ENCODE measurements at places on chromosomes 3 and 15.

GRCh38 chr15:82043130-82043673 lies 2.6 kb downstream of the MEX3B start:
- no peaks in the 10 kb centered on the region for H3K27me3 ChIP-seq
- no peak overlapping the region for H3K4me3 ChIP-seq
- peaks cover 18% of the 10 kb centered on the region for H3K4me1 ChIP-seq
- H3K27ac ChIP-seq, result no peak overlapping the region

GRCh38 chr3:151101270-151101969 lies 16.0 kb downstream of the MED12L start:
- H3K27me3 ChIP-seq, result no peaks in the 10 kb centered on the region
- no peak overlapping the region for H3K27ac ChIP-seq
- H3K36me3 ChIP-seq, result no peaks in the 10 kb centered on the region

- H3K27ac ChIP-seq, result no peak overlapping the region
- H3K4me1 ChIP-seq, result peaks cover 12% of the 10 kb centered on the region
- H3K36me3 ChIP-seq, result no peaks in the 10 kb centered on the region
- no peak for DNase-seq
- no peaks in the 10 kb centered on the region for H3K27me3 ChIP-seq
Observed at GRCh38 chr15:52727815-52728214, 48.6 kb upstream of the ATOSA start.

GRCh38 chr3:187919048-187919447 lies 173.8 kb upstream of the BCL6 start:
- DNase-seq, result no peak
- H3K36me3 ChIP-seq, result no peaks in the 10 kb centered on the region
- peaks cover 4% of the 10 kb centered on the region for H3K4me1 ChIP-seq
- no peak overlapping the region for H3K4me3 ChIP-seq

DNA sequence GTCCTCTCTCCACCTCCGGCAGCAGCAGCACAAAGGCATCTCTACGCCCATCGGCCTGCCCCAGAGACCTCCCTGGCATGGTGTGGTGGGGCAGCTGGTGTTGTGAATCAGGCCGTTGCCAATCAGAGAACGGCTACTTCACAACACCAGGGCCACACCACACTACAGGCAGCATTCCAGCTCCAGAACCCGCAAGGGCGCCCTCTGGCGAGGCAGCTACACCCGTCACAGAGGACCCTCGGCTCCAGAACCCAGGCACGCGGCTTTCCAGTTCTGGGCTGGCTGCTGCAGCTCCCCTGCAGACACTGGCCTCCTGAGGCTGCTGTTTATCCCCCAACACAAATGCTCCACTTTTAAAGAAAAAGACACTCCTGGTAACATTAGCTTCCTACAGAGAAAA lies 127.5 kb upstream of the TOPAZ1 start:
- no peaks in the 10 kb centered on the region for H3K27me3 ChIP-seq
- no peak overlapping the region for H3K27ac ChIP-seq

- H3K36me3 ChIP-seq, result no peaks in the 10 kb centered on the region
- no peaks in the 10 kb centered on the region for H3K27me3 ChIP-seq
- H3K4me1 ChIP-seq, result no peaks in the 10 kb centered on the region
- H3K4me3 ChIP-seq, result no peak overlapping the region
Observed at GRCh38 chr3:16147220-16147994, 27.1 kb upstream of the GALNT15 start.

GRCh38 chr3:27859821-27860220 lies 137.7 kb upstream of the EOMES start:
- no peak for DNase-seq
- H3K4me1 ChIP-seq, result no peaks in the 10 kb centered on the region
- H3K27ac ChIP-seq, result no peak overlapping the region
- no peaks in the 10 kb centered on the region for H3K36me3 ChIP-seq
- no peak overlapping the region for H3K4me3 ChIP-seq

GRCh38 chr3:17320266-17320665 lies 422.2 kb downstream of the TBC1D5 start:
- no peak for DNase-seq
- no peak overlapping the region for H3K4me3 ChIP-seq
- H3K27me3 ChIP-seq, result no peaks in the 10 kb centered on the region
- no peak overlapping the region for H3K27ac ChIP-seq
- no peaks in the 10 kb centered on the region for H3K36me3 ChIP-seq
- no peaks in the 10 kb centered on the region for H3K4me1 ChIP-seq

DNA sequence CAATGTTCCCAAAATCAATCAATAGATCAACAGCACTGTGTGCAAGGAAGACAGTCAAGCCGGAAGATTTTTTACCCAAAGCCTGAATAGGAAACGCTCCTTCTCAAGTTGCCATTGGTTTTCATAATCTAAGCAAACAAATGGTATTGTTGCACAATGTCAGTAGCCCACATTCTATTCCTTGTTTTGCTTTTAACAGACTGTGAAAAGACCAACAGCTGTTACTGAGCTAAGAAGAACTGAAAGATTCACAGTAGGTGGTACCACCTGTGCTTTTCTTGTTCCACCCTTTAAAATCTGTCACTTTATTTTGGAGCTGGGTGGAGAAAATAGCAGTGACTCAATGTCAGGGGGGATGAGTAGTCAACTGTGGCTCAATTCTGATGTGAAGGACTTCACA lies 357.5 kb upstream of the CADM2 start:
- no peaks in the 10 kb centered on the region for H3K36me3 ChIP-seq
- no peaks in the 10 kb centered on the region for H3K4me1 ChIP-seq
- H3K4me3 ChIP-seq, result no peak overlapping the region
- no peak overlapping the region for H3K27ac ChIP-seq

GRCh38 chr3:81443958-81444357 lies 317.5 kb downstream of the GBE1 start:
- DNase-seq, result no peak
- H3K4me3 ChIP-seq, result no peak overlapping the region
- no peaks in the 10 kb centered on the region for H3K27me3 ChIP-seq
- no peaks in the 10 kb centered on the region for H3K36me3 ChIP-seq

DNA sequence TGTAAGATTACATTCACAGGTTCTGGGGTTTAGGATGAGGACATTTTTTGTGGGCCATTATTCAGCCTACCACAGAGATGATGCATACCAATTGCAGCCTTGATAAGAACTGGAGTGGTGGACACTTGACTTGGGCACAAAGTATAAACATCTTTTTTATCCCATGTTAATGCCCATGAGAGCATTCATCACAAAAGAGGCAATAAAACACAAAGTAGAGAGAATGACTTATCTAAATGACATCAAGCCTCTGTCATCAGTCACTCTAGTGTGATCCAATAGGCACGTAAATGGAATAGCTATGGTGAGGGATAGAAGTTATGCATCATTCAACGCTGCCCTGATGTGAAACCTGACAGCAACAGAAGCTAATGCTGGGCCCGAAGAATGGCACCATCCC lies 25.8 kb downstream of the VEPH1 start:
- H3K27me3 ChIP-seq, result no peaks in the 10 kb centered on the region
- no peak for DNase-seq
- no peak overlapping the region for H3K27ac ChIP-seq
- no peaks in the 10 kb centered on the region for H3K36me3 ChIP-seq
- H3K4me3 ChIP-seq, result no peak overlapping the region

GRCh38 chr3:52490939-52491526 lies 4.1 kb upstream of the STAB1 start:
- H3K36me3 ChIP-seq, result peaks cover 4% of the 10 kb centered on the region
- H3K27me3 ChIP-seq, result no peaks in the 10 kb centered on the region
- no peak for DNase-seq
- no peaks in the 10 kb centered on the region for H3K4me1 ChIP-seq

GRCh38 chr15:57418635-57419034 lies 42.3 kb downstream of the CGNL1 start:
- DNase-seq, result no peak
- H3K27me3 ChIP-seq, result no peaks in the 10 kb centered on the region
- H3K4me1 ChIP-seq, result peaks cover 12% of the 10 kb centered on the region

GRCh38 chr3:143935678-143936077 lies 35.9 kb upstream of the DIPK2A start:
- no peaks in the 10 kb centered on the region for H3K4me1 ChIP-seq
- H3K27ac ChIP-seq, result no peak overlapping the region
- H3K4me3 ChIP-seq, result no peak overlapping the region
- no peaks in the 10 kb centered on the region for H3K36me3 ChIP-seq
- no peak for DNase-seq

GRCh38 chr3:185382154-185382553 lies 19.2 kb downstream of the MAP3K13 start:
- H3K36me3 ChIP-seq, result no peaks in the 10 kb centered on the region
- no peak overlapping the region for H3K27ac ChIP-seq
- DNase-seq, result no peak
- H3K4me1 ChIP-seq, result no peaks in the 10 kb centered on the region
- H3K4me3 ChIP-seq, result no peak overlapping the region
- H3K27me3 ChIP-seq, result no peaks in the 10 kb centered on the region

DNA sequence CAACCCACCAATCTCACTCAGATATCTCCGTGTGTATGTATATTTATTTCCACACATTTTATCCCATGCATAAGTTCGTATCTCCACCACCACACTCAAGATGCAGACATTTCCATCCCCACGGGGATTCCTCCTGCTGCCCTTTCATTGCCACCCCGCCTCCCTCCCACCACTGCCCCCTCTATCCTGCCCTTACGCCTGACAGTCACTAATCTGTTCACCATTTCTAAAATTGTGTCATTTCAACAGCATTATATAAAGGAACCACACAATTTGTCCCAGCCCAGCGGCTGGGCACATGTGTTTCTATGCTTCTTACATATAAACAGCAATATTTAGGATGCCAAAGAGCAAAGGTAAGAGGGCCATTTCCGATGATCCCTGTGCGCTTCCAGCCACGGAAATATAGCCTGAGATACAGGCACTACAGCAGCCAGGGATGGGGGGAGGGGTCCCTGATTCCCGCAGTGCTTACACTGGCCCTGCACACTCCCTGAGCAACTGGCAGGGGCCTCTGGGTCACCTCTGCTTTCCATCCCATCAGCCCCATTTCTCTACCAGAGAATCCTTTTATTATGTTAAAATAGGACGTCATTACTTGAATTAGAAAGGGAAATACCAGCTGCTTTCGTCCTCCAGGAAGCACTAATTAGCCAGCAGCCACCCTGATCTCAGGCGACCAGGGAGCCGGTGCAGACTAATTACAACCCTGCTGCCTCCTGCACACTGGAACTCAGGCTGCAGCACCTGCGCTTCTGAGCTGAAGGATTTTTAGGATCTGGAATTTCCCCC lies 372.0 kb upstream of the ATP10A start:
- no peaks in the 10 kb centered on the region for H3K36me3 ChIP-seq
- H3K27me3 ChIP-seq, result no peaks in the 10 kb centered on the region
- H3K4me1 ChIP-seq, result no peaks in the 10 kb centered on the region

DNA sequence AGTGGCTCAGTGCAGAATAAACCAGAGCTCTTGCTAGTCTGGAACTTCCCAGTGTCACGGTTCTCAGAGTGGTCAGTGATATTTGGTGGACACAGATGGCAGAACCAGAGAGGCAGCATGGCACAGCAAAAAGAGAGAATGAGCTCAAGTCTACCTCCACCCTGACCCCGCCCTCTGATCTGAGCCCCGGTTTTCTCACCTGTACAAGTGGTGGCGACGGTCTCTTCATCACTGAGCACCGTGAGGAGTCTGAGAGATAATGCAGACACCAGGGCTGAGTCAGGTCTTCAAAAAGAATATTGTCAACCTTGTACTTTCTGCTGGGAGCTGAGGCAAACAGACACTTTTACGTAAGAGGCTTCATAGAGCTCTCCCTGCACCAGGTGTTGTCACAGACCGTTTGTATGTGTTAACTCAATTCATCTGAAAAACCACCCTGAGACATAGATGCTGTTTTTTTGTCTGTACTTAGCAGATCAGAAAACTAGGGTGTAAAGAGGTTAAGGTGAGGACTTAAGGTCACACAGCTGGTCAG lies 13.2 kb downstream of the FGD5 start:
- H3K4me3 ChIP-seq, result no peak overlapping the region
- H3K27me3 ChIP-seq, result no peaks in the 10 kb centered on the region
- H3K4me1 ChIP-seq, result no peaks in the 10 kb centered on the region
- H3K27ac ChIP-seq, result no peak overlapping the region
- H3K36me3 ChIP-seq, result no peaks in the 10 kb centered on the region
- DNase-seq, result no peak

GRCh38 chr3:184540777-184541681 lies 20.6 kb upstream of the EPHB3 start:
- H3K27me3 ChIP-seq, result no peaks in the 10 kb centered on the region
- H3K36me3 ChIP-seq, result no peaks in the 10 kb centered on the region
- DNase-seq, result peak; percentile 95
- H3K27ac ChIP-seq, result no peak overlapping the region

GRCh38 chr3:183392186-183393034 lies 36.0 kb downstream of the MCF2L2 start:
- no peak for DNase-seq
- H3K4me1 ChIP-seq, result no peaks in the 10 kb centered on the region
- H3K27ac ChIP-seq, result no peak overlapping the region
- no peaks in the 10 kb centered on the region for H3K36me3 ChIP-seq
- H3K27me3 ChIP-seq, result no peaks in the 10 kb centered on the region
- H3K4me3 ChIP-seq, result no peak overlapping the region

GRCh38 chr3:61563313-61564271 lies 2.2 kb downstream of the PTPRG start:
- H3K27me3 ChIP-seq, result no peaks in the 10 kb centered on the region
- DNase-seq, result no peak

- H3K4me1 ChIP-seq, result no peaks in the 10 kb centered on the region
- no peaks in the 10 kb centered on the region for H3K27me3 ChIP-seq
- H3K36me3 ChIP-seq, result no peaks in the 10 kb centered on the region
- H3K27ac ChIP-seq, result no peak overlapping the region
- DNase-seq, result peak; percentile 39
- H3K4me3 ChIP-seq, result no peak overlapping the region
Observed at GRCh38 chr3:126152901-126153694, 27.3 kb downstream of the ALDH1L1 start.

DNA sequence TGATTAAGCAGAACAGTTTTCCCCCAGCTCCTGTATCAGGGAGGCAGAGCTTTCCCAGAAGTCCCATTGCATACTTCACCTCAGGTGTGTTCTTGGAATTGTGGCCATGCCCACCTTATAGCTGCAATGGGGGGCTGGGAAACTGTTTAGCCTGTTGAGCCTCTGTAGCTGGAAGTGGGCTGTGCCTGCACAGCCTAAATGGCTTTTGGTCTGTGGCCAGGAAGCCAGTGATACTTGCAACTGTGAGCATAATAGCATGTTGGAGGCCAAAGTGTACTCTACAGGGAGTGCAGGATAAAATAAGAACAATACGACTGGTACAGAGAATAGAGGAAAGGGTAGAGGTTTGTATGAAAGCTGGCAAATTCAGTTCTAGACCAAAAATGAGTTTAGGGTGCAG lies 248.5 kb downstream of the PTPRG start:
- no peak overlapping the region for H3K4me3 ChIP-seq
- H3K27me3 ChIP-seq, result no peaks in the 10 kb centered on the region
- no peaks in the 10 kb centered on the region for H3K36me3 ChIP-seq
- peaks cover 25% of the 10 kb centered on the region for H3K4me1 ChIP-seq
- peak; percentile 15 for DNase-seq
- no peak overlapping the region for H3K27ac ChIP-seq

- H3K27me3 ChIP-seq, result no peaks in the 10 kb centered on the region
- no peaks in the 10 kb centered on the region for H3K36me3 ChIP-seq
- DNase-seq, result no peak
- no peak overlapping the region for H3K27ac ChIP-seq
- no peaks in the 10 kb centered on the region for H3K4me1 ChIP-seq
- no peak overlapping the region for H3K4me3 ChIP-seq
Observed at GRCh38 chr3:155984791-155985417, 114.5 kb downstream of the GMPS start.
